M059J (cell line): ENCODE measurements at places on chromosomes 3 and 15. TPM values are rescaled to one million over a fixed set of nuclear protein-coding genes. Genes with fewer than 3 reads are reported as not detected.

The FBXL2 gene
- 2.9 and 3.8 TPM in 2 replicates for total RNA-seq

- DNase-seq: no peak
Measured at GRCh38 chr3:98508582-98508981, 11.1 kb downstream of the OR5K2 start.

The GMPPB gene
- 20.4 and 39.4 TPM in 2 replicates for total RNA-seq

GRCh38 chr3:27840807-27841594 lies 118.9 kb upstream of the EOMES start:
- no peak for DNase-seq

DNA sequence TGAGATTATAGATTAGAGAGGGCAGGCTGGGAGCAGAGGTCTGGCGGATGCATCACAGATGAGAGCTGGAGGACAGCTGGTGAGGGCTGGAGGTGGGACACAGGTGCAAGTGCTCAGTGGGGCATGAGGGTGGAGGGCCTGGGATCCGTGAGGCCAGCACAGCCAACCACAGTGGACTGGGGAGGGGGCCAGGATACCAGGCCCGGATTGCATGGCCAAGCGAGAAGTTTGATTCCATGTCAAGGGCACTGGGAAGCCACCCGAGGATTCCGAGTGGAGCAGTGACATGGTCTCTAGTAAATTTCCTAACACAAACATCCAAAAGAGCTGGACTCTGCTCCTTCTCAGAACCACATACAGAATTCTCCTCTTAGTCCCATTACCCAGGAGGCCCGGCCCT lies 44.0 kb upstream of the SLC41A3 start:
- DNase-seq: no peak

The TRPM1 gene
- total RNA-seq: 0.02 TPM in 1 of 2 replicates, not detected in the other

The GOLGA6L9 gene
- 0.12 and 0.54 TPM in 2 replicates for total RNA-seq

GRCh38 chr15:89642106-89642505 lies 13.2 kb downstream of the KIF7 start:
- DNase-seq: no peak

The OR4F15 gene
- total RNA-seq: not detected in 2 replicates

DNA sequence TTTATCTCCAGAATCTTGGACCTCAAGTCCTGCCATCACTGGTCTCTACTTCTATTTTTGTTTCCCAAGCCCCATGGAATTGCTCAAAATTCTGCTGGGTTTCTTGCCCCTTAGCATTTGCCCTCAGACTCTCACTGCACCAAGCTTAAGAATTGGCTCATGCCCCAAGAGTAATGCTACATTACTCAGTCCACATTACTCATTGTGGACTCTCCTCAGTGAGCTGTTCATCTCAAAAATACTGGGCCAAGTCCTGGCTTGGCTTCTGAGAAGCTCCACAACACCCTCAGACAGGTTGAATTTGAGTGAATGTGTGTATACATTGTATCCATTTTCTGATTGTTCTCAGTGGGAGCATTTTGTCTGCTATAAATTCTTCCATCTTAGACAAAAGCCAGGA lies 364.4 kb upstream of the ARHGEF26 start:
- no peak for DNase-seq

- no peak for DNase-seq
Measured at GRCh38 chr3:138911621-138912020, 35.3 kb downstream of the FOXL2 start.

The COL6A5 gene
- not detected in 2 replicates for total RNA-seq

GRCh38 chr3:23743141-23743784 lies 62.5 kb upstream of the UBE2E1 start:
- DNase-seq: no peak

GRCh38 chr3:186456731-186457191 lies 87.4 kb downstream of the CRYGS start:
- no peak for DNase-seq

The ARRDC4 gene
- total RNA-seq: 9.9 and 13.9 TPM in 2 replicates

The ZNF197 gene
- total RNA-seq: 6.8 and 8.4 TPM in 2 replicates

DNA sequence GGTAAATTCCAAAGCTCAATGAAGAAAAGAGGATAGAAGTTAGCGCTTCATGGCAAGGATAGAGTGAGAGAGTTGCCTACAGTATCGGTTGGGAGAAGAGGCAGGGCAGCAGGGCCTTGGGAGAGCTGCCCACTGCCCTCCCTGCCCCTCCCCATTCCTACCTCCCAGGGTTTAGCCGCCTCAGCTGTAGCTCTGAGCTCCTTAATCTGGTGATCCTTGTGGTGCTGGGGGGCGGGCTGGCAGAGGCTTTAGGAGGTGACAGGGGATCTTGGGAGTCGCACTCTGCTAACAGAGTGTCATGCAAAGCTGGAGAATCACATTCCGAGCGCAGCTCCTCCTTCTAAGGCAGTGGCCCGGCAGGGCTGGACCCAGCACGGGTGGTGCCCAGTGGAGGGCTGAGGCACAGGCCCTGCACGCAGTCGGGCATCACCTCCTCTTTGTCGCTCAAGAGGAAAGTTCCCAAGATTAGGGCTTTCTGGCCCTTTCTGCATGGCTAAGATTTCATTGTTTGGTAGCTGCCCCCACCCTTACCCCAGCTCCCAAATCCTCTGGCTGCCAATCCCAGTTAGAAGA lies 57.1 kb upstream of the POLG start:
- no peak for DNase-seq

The ABHD17C gene
- 3.2 and 7.2 TPM in 2 replicates for total RNA-seq

DNA sequence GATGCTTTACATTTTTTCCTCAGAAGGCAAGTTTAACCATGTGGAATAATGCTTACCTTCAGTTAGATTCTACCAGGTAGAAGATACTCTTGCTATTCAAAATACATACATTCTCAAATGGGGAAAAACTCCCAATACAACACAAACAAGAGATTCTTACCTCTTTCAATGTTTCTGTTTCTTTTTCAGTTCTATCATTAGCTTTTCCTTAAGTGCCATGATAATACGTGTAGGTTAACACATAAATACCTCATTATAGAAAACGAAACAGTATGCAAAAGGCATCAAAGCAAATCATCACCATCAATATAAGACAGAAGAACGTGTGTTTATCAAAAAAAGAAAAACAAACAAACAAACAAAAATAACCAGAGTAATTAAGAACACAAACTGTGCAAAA lies 300.7 kb upstream of the ROBO1 start:
- no peak for DNase-seq

GRCh38 chr3:86673991-86674390 lies 317.0 kb downstream of the VGLL3 start:
- no peak for DNase-seq

DNA sequence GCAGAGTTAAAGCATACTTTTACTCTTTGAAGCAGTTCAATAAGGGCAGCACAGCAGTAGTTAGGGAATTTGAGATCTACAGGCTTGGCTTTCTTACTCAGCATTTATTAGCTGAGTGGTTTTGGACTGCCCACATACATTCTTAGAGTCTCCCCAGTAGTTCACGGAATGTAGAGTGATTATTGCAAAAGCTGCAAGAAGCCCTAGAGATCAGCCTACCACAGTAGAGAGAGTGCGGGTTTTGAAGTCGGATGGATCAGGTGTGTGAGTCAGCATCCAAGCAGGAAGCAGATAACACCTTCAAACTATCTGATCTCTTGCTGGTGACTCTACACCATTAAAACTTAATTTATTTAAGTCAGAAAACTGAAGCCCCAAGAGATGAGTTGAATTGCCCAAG lies 171.9 kb downstream of the SYNPR start:
- DNase-seq: peak; percentile 52

DNA sequence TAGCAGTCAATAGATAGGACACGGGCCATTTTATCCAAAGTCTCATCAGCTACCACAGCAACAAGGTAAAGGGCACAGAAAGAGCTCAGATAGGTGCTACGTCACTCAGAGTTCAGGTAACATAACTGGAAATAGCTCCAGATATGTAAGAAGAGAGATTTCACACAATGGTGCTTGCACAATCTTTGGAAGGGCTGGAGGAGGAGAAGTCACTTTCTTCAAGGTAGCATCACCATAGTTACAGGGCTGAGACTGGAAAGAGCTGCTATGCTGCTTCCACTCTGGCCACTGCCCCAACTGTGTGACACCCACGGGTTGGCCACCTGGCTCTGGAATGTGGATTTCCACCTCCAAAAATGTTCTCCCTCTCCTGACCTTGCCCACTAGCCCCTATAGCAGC lies 448.8 kb upstream of the THBS1 start:
- DNase-seq: peak; percentile 76

DNA sequence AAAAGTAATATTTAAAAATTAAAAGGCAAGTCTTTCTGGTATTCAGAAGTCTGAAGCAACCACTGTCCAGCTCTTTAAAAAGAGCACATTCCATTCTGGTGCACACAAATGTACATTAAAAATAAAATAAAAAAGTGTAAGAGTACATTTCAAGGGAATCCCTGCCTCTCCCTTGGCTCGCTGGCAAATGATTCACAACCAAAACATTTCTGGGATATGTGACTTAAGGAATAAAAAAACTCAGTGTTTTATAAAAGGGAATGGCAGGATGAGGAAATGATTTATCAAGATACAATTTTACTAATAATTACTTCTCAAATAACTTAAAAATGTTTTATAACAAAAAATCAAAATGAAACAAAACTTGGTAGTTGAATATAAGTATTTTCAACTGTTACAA lies 23.8 kb upstream of the ANXA2 start:
- peak; percentile 64 for DNase-seq

DNA sequence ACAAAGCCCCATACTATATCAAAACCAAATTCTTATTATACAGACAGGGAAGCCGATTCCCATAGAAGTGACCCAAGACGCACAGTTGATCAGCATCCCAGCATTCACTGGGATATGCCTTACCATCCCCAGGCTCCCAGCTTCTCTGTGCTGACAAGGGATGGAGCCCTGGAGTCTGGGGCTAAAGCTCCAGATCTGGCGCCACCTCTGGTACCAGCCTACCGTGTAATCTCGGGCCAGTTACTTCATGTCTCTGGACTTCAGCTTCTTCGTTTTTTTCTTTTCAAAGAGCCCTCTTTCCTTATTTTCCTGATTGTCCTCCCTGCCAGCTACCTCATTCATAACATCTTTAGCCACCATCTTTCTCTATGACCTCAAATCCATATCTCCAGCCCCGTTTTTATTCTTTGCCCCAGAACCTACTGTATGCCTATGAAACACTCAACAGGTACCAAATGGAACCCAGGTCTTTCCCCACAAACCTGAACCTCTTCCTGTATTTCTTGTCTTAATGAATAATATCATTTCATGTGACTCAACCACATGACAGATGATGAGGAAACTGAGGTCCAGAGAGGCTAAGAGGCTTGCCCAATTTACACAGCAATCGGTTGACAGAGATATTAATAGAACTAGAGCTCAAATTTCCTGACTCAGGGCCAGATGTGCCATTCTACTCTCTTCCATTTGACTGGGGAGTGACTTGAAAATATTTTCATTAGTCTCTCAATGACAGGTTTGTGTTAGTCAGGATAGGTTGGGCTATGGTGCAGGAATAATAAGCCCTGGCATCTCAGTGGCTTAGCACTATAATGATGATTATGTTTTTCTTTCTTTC lies 85.4 kb upstream of the TLE3 start:
- DNase-seq: no peak

The GOLGA6L7 gene
- total RNA-seq: not detected in 2 replicates

- DNase-seq: peak; percentile 79
Measured at GRCh38 chr3:127800508-127800907, 21.8 kb downstream of the MGLL start.

DNA sequence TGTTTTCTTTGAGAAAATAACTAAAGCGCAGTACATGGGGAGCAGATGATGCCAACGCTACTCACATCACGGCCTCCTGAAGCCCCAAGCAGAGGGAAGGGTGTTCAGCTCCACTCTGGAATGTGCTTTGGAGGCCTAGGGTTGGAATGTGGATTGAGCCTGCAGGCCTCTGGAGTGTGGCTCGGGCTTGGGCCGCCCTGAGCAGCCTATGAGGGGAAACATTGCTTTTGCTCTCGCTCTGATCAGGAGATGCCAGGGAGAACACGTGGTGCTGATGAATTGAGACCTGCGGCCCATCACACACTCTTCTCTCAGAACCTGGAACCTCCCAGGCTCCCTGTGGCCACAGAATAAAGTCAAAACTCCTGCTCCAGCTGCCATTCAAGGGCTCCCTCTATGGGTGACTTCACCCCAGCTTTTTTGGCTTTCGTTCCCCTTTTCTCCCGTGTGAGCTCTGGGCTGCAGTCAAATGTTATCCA lies 23.3 kb downstream of the CCDC13 start:
- DNase-seq: no peak

GRCh38 chr3:172777901-172778300 lies 27.4 kb downstream of the ECT2 start:
- DNase-seq: no peak

DNA sequence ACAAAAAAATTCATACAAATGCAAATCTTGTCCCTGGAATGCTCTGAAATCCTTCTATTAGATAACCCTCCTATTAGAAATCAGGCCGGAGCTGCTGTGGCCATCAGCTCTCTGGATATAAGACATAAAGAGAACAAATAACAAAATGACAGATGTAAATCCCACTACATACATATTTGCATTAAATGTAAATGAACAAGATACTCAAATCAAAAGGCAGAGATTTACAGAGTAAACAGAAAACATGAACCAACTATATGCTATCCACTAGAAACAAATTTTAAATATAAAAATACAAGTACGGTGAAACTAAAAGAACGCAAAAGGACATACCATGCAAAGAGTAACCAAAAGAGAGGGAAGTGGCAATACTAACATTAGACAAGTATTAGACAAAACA lies 10.7 kb downstream of the CYFIP1 start:
- DNase-seq: no peak

The PCSK6 gene
- not detected in 2 replicates for total RNA-seq

- DNase-seq: no peak
Measured at GRCh38 chr3:125072749-125073389, 17.1 kb upstream of the HEG1 start.

GRCh38 chr3:64091501-64091900 lies 68.2 kb upstream of the PSMD6 start:
- DNase-seq: no peak

The PTX3 gene
- 17.6 and 24.0 TPM in 2 replicates for total RNA-seq

The C3orf80 gene
- 0.25 and 0.57 TPM in 2 replicates for total RNA-seq

The GOLGA8M gene
- not detected in 2 replicates for total RNA-seq

GRCh38 chr3:138465925-138466324 lies 31.5 kb downstream of the ESYT3 start:
- peak; percentile 19 for DNase-seq

The AHSG gene
- total RNA-seq: not detected in 2 replicates
